ENCODE measurements at places on chromosomes 1 and 21. TPM values are rescaled to one million over a fixed set of nuclear protein-coding genes. Genes with fewer than 3 reads are reported as not detected.

- DNase-seq: peak; percentile 96
Observed at GRCh38 chr1:154961207-154962155, at the start of gene PYGO2. TSS of gene PYGO2 (minus strand) at chr1:154961782. CDS start at chr1:154961576, 206 bp downstream.

GRCh38 chr1:66606362-66607065, 72.6 kb downstream of the SGIP1 start:
- no peak for DNase-seq

- peak; percentile 31 for DNase-seq
Observed at GRCh38 chr1:53076721-53077598, 14.9 kb downstream of the PODN start.

CYP4Z1 gene
- total RNA-seq: not detected

- DNase-seq: peak; percentile 84
Observed at GRCh38 chr1:43358121-43358745, 548 bp upstream of the CDC20 start.

LRRC39 gene
- 0.52 TPM for total RNA-seq

KRTAP21-2 gene
- total RNA-seq: not detected

DNA sequence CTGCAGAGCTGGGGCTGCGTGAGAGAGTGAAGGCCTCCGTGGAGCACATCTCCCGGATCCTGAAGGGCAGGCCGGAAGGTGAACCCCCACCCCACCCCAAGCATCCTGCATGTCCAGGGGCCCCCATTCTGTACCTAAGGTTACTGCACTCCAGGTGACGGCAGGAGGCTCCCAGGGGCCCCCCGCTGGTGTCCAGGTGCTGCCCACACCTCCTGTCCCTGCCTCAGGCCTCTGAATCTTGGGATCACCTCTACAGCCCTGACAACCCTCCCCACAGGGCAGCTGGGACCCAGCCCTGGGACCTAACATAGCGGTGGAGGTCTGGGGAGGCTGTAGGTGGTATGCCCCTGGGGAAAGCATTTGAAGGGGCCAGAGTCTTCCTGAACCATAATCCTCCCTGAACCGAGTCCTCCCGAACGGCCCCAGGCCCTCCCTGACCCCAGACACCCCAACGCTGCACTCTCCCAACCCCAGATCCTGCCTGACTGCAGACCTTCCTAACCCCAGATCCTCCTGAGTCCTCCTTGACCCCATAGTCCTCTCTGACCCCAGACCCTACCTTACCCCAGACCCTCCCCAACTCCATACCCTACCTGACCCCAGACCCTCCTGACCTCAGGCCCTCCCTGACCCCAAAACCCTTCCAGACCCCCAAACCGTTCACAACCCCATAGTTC, 33.5 kb downstream of the TRIM11 start:
- no peak for DNase-seq

GRCh38 chr1:40421431-40422384, 28.6 kb upstream of the ZFP69B start:
- DNase-seq: no peak

DNA sequence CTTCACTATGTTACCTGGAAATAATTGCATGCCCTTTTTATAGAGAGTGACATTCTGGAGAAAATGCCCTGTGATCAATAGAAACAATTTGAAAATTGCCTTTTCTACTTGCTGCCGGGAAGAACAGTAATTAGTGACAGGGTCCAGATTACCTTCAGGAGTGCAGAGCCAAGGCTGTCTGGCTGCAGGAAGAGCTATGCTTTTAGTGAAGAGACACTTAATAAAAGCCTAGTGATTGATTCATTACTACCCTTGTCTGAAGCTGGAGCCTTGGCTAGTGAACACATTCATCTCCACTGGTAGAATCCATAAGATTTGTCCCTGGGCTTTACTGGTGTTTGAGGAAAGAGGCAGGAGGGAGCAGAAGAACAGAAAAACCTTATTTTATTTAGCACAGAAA, 12.9 kb upstream of the DNASE2B start:
- no peak for DNase-seq

DNA sequence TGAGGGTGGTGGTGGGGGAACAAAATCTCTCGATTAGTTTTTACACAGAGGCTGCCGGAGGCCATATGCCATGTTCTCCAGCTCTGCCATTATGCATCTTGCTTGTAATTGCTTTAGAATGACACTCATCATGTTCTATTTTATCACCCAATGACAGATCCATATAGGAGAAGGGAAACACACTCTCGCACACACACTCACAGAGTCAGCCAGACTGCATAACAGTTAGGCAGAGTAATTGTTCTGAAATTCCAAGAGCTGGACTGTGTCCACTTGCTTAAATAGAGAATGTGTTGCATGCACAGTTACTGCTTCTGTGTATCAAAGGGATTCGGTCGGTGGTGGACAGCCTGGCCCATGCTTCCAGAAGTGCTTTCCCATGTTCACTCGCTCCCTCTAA, 30.6 kb downstream of the KCND3 start:
- DNase-seq: no peak

DNA sequence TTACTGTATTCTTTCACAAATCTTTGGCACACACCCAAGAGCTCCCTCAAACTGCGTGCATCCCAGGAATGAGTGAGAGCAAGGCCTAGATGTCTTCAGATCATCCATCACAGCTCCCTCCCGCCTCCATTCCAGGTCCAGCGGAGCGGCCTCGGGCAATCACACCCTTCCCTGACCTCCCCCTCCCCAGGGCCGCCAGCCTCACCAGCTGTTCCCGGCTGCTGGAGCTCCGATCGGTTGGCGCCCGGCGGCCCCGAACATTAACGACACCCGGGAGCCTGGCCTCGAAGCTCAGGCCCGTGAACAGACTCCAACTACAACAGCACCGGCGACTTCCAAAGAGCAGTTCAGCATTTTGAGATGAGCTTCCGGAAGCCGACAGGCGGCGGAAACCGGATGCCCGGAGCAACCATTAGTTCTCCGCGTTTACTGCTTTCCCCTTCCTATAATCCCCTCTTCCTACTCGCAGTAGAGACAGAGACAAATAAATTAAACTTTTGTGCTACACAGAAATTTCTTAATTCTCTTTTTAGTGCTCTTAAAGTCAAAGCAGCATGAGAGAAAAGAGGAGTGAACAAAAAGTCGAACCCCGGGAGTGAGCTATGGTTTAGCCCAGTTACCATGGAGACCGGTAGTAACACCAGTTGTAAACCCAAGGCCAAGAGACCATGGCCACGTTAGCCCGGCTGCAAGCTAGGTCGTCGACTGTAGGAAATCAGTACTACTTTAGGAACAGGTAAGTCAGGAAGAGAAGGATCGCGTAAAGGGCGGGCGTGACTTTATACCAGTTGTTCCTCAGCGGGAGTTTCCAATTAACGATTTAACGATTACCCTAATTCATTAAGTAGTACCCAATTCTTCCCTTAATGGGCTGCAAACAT, at the start of the genes GPATCH2 and SPATA17:
Gene GPATCH2 (minus strand): TSS at position 380 of the 881 bp plus-strand sequence. CDS start 119 bp downstream, at position 261.
Gene SPATA17 (plus strand): TSS at position 634 of the 881 bp plus-strand sequence. CDS start 35 bp downstream, at position 669.
- DNase-seq: peak; percentile 62

DNA sequence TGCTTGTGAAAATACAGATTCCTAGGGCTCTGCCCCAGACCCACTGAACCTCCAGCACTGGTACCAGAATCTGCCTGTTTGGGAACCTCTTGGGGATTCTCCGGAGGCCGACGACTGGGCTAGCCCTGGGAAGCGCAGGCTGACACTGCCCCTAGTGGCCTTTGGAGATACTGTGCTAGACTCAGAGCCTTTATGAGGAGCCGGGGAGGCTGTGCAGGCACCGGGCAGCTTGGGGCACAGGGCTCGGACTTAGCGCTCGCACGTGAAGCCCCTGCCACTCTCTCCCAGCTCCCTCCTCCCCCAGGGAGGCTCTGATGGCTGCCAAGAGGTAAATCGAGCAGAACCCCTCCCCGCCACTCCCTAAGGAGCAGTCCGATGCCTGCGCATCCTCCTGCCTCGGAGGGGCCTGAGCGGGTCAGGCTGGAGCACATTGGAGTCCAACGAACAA, 144.6 kb upstream of the TNR start:
- peak; percentile 93 for DNase-seq

DNA sequence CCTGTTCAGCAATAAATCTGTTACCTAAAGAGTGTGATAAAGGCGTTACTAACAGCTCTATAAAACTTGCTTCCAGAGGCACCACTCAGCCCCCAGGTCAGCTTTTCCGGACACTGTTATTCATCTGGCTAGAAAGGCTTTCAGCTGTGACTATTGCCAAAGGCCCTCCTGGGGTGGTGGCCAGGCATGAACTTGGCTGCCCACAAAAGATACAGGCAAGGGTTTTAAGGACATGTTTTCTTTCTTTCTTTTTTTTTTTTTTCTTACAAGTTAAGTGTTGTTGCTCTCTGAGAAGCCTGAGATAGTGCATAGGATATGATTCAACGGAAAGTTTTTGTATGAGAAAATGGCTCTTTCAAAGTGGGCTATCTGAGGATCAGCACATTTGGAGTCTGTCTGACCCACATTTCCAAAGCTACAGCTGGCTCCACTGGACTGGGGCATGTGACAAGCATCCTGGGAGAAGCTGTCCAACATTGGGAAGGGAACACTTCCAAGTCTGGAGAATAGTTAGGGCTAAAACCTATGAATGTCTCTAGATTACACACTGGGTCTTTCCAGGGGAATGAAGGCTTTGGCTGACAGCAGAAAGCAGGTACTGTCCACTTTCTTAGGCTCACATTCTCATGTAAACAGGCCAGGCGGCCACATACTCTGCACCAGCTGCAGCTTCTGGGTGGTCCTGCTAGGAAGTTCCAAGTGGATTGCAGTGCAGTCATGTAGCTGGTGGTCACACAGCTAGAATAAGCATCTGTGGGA, 639.7 kb downstream of the LMO4 start:
- DNase-seq: peak; percentile 2

- no peak for DNase-seq
Observed at GRCh38 chr1:47137925-47138615, 829 bp downstream of the CYP4A22 start.

WNT2B gene
- 0.14 TPM for total RNA-seq

DNA sequence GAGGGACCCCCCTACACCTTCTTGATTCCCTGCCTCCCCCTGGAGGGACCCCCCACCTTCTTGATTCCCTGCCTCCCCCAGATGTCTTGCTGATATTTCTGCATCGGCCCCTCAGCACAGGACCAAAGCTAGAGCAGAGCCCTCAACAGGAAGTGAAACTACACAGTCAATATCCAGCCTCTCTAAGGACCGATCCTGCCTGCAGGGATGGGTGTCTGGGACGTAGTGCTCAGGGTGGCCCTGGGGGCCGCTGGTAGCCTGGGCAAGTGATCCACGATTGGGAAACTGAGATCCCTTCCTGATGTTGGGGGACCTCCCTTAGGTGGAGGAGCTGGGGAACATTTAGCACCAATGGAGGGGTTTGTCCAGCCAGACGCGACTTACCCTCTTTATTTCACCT, 3.9 kb upstream of the LEFTY2 start:
- DNase-seq: peak; percentile 28

C1orf105 gene
- total RNA-seq: not detected

TTC24 gene
- total RNA-seq: 0.52 TPM

DNA sequence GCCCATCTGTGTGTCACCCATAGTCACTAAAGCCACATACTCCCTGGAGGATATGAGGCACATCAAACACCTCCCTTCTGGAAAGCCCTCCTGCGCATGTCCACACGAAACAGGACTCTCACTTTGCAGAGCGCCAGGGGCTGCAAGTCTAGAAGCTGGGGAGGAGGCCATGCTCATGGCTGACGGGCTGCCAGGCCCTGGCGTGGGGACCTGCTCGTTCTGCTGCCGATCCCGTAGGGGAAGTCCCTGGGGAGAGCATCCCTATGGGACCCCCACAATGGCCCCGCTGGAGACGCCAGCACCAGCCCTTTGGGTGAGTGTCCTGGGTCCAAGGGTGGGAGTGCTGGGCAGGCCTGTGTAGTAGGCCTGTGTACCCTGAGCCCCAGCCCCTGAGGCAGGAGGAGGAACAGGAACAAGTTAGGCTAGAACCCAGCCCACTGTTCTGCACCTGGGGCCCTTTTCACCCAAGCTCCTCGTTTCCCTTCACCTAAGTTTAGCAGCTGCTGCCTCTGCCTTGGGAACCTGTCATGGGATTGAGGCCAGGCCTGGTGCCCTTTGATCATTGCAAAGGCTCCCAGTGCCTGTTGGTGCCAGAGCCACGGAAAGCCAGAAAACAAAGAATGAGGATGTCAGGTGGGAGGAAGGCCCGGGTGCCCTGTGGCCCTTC, 9.9 kb downstream of the FAM3B start:
- no peak for DNase-seq

DNA sequence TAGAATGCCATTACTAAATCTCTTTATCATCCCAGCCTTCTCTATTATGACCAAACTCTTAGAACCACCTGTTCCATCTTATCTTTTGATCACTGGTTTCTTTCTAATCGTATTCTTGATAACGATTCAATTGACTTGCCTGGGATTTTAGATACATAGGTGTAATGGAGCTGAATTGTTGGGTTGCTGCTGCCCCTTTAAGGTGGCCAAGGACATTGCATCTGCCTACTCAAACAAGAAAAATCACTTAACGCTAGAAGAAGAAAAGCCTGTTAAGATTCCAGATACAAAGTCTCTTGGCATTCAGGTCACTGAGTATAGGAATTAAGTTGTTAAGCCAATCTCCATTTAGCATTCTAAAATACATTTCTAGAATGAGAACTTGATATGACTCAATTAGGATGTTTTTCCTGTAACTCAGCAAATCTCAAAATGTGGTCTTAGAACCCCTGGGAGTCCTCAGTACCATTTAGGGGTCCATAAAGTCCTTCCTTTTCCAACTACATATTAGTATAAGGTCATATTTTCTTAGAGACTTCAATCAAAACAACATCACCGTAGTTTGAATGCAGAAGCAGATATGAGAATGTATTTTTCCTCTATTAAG, 12.4 kb downstream of the NEXN start:
- DNase-seq: peak; percentile 27

- DNase-seq: no peak
Observed at GRCh38 chr1:237684236-237684635, 206.5 kb downstream of the ZP4 start.

Measured in H7 (cell line).